SJCRH30 (cell line): ENCODE measurements at places on chromosomes 4 and X.

DNA sequence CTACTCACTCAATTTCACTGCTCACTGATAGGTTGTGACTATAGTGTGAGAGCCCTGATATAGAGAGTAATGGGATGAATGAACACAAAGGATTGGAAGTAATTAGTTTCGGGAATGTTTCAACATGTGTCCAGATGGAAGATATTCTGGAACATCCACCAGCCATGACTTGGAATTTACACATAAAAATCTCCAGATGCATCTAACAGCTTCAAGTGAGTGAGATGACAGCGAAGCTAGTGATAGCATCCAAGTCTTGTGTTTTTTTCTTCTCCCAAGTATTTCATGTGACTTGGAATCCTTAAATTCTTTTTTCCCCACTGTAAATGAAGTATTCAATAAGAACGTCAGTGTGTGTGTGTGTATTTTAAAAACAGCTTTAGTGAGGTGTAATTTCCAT is 82.1 kb downstream of the CLDN34 start:
- peaks cover 22% of the 10 kb centered on the region for H3K4me1 ChIP-seq
- no peaks in the 10 kb centered on the region for H3K36me3 ChIP-seq
- no peak overlapping the region for H3K4me3 ChIP-seq
- no peak for DNase-seq

DNA sequence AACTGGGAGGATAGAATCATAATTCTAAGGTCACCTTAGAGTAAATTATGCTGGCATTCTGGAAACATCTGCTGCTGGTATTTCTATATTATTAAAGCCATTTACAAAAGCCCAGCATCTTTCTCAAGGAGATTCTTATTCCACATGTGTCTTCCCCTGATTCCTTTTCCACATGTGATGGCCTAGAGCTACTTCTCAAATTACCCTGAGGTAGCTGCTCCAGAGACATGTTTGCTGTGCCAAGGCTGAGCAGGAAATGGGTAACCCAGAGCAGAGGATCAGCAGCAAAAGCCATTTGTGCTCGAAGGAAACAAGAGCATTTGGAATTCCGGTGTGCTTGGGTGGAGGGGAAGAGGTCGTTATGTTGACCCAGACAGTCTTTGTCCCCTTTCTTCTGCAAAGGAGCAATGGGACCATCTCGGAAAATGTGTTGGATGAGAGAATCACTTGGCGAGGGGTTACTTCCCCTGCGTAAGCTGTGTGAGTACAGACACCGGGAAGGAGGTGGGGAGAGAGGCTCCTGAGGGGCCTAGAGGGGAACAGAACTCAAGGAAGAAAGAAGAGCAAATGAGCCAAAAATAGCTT is 24.6 kb downstream of the TSC22D3 start:
- DNase-seq, result no peak
- no peaks in the 10 kb centered on the region for H3K36me3 ChIP-seq
- H3K27ac ChIP-seq, result no peak overlapping the region
- H3K4me1 ChIP-seq, result 0 out of 2 replicates have a peak, but pooled peaks cover 3% of the 10 kb centered on the region
- no peak overlapping the region for H3K4me3 ChIP-seq

GRCh38 chr4:52421811-52422213 is 237.3 kb downstream of the USP46 start:
- H3K27ac ChIP-seq, result no peak overlapping the region
- no peaks in the 10 kb centered on the region for H3K4me1 ChIP-seq
- no peak for DNase-seq

- no peaks in the 10 kb centered on the region for H3K27me3 ChIP-seq
- no peak overlapping the region for H3K4me3 ChIP-seq
- H3K4me1 ChIP-seq, result no peaks in the 10 kb centered on the region
- H3K27ac ChIP-seq, result no peak overlapping the region
- peaks cover 29% of the 10 kb centered on the region for H3K36me3 ChIP-seq
- no peak for DNase-seq
Observed at GRCh38 chr4:3317656-3318211, 24.9 kb downstream of the RGS12 start.

- H3K4me1 ChIP-seq, result peaks cover 38% of the 10 kb centered on the region
- H3K27me3 ChIP-seq, result no peaks in the 10 kb centered on the region
- H3K27ac ChIP-seq, result no peak overlapping the region
- H3K4me3 ChIP-seq, result no peak overlapping the region
- H3K36me3 ChIP-seq, result peaks cover 22% of the 10 kb centered on the region
- DNase-seq, result no peak
Observed at GRCh38 chrX:134541906-134542305, 81.9 kb downstream of the HPRT1 start.

DNA sequence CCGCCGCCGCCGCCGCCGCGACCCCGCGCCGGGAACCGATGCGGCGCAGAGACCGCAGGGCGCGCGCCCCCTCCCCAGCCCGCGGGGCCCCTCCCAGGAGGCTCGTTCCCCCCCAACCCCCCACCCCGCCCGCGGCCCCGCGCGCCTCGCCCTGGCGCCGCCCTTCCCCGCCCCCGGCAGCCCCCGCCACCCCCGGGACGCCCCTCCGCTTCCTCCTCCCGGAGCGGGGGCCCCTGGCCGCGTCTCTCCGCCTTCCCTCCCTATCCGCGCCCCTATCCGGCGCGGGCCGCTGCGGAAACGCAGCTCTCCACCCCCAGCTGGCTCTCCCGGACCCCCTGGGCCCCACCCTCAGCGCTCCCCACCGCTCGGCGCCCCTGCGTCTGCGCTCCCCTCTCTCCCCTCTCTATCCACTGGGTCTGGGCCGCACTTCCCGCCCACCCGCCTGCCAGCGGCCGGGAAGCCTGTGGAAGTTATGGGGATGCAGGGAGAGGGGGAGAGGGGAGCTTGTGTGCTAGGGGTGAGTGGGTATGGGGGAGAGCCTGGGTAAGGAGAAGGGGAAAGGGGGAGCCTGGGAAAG is at the start of gene TMEM271:
Gene TMEM271, minus strand, starts transcription at position 51 of the 577 bp plus-strand sequence. CDS start 233 bp downstream, outside the sequence.
- peak within 1 kb of the TSS; percentile 53 for H3K4me3 ChIP-seq
- H3K27ac ChIP-seq, result peak within 1 kb of the TSS; percentile 5; the same call in 1 of the 2 replicates
- H3K4me1 ChIP-seq, result peaks cover 2% of the 10 kb centered on the region; the same call in 1 of the 2 replicates
- DNase-seq, result peak; percentile 34
- no peaks in the 10 kb centered on the region for H3K36me3 ChIP-seq

GRCh38 chr4:48334900-48335384 is 6.4 kb upstream of the SLAIN2 start:
- no peaks in the 10 kb centered on the region for H3K27me3 ChIP-seq
- H3K27ac ChIP-seq, result peak overlapping the region; percentile 24; the same call in 1 of the 2 replicates
- no peaks in the 10 kb centered on the region for H3K36me3 ChIP-seq
- peaks cover 34% of the 10 kb centered on the region for H3K4me1 ChIP-seq
- peak; percentile 44 for DNase-seq
- H3K4me3 ChIP-seq, result no peak overlapping the region

DNA sequence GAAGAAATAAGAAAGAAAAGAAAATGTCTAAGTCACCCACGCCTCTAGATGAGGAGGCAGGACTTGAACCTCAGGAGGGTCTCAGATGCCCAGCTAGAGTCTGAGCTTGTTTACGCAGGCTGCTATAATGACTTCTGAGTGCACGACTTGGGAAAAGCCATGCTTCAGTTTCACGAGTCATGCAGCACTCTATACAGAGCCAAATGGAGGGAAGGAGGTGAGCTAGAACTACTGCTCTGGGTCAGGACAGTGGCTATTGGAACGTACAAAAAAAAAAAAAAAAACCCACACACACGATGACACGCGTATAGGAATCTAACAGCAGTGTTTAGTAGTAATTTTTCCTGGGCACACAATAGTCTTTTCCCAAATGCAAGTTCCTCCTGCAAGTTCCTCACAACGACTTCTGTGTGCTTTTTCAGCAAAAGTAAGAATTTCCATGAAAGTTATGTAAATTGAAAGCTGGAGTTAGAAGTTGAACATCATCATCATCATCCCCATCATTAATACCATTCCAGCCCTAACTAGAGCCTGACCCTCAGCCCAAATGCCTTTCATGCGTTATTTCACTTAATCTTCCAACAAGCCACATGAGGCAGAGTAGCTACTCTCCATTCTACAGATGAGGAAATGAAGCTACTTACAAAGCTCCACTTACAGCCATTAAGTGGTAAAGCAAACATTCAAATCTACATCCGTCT is 36.6 kb downstream of the IRF2 start:
- no peak for DNase-seq
- no peaks in the 10 kb centered on the region for H3K36me3 ChIP-seq
- no peaks in the 10 kb centered on the region for H3K27me3 ChIP-seq
- H3K4me1 ChIP-seq, result no peaks in the 10 kb centered on the region

DNA sequence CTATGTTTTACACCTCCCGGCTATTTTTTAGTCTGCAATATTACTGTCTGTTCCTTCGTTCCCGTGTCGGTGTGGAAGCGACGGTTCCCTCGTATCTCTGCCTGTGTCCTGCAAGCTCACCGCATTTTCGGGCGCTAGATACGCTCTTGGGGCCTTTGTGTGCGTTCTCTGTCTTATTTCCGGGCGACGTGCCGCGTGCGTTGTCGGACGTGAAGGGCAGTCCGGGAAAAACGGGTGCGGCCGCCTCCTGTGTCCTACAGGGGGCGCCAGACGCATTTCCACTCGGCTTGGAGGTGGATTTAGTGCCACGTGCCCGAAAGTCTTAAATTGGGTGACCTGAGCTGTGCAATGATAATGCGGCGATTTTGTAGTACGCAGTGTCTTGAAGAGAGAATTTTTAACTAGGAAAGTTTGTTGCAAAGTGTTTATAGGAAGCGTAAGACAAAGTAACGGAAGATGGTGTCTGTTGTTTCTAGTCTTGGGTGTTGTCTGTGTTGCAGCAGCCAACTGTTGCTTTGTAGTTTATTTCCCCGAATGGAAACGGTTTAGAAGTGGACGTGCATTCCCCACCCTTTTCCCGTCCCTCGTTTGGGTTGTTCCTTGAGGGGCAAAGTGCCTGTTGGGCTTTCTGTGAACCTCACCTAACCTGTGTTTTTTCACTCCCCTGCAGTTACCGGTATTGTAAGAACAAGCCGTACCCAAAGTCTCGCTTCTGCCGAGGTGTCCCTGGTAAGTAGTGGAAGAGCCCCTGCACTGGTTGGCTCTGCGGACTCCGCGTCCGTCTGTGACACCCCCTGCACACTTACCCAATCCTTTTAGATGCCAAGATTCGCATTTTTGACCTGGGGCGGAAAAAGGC is 720 bp downstream of the RPL10 start:
- peak; percentile 81 for DNase-seq
- H3K4me1 ChIP-seq, result no peaks in the 10 kb centered on the region
- H3K4me3 ChIP-seq, result peak overlapping the region; percentile 84
- H3K27me3 ChIP-seq, result no peaks in the 10 kb centered on the region
- H3K36me3 ChIP-seq, result peaks cover 30% of the 10 kb centered on the region
